ENCODE measurements at places on chromosomes 12 and 14.
A peak's percentile ranks its signal among the peaks of the same experiment; 100 is the strongest.

DNA sequence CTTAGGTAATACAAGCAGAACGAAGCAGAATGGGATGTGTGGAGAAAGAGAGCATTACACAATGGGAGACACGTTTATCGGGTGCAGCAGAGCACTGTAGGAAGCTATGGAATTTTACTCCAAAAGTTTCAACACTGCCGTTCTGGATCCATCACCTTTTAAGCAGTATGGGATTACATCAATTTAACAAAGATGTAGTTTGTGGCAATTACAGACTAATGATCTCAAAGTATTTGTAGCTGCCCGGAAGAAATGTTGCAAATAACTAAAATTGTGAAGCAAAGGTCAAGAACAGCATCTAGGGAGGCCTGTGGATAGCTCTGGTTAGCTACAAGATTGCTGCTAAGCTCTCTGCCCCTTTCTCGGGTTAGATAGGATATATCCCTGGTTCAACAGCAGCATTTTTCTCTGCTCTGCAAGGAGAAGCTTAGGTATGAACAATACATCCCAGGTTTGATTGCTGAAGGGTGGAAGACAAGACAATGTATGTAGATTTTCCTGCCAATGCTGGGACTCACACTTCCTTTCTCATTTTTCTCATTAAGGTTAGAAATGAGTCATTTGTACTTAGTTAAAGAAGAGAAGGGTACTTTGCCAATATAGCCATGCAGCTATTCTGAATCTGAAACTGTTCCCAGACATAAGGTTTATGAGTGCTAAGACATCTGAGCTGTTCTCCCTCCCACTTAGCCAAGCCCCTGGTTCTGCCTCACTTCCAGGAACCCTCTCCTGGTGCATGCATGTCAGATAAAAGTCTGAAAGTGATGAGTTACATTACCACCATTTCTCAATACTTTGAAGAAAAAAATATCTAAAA lies 75.0 kb upstream of the HIF1A start:
- peak; percentile 69 for DNase-seq

GRCh38 chr12:34291001-34291400 lies 268.7 kb downstream of the ALG10 start:
- no peak for DNase-seq

DNA sequence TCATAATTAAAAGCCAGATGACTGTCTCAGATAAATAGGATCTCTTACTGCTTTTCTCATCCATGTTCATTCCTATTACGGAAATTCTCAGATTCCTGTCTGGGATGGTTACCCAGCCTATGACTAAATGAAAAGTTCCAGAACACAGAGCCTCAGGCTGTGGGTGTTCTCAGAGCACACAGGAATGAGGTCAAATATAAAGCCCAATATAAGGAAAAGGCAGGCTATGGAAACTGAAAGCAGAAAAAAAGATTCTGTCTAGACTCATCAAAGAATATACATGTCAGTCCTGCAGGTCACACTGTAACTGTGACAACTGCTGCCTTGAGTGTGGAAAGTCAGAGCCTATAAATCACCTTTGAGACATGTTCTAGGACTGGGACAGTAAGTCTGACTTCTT lies 64.3 kb downstream of the DCAF5 start:
- no peak for DNase-seq

DNA sequence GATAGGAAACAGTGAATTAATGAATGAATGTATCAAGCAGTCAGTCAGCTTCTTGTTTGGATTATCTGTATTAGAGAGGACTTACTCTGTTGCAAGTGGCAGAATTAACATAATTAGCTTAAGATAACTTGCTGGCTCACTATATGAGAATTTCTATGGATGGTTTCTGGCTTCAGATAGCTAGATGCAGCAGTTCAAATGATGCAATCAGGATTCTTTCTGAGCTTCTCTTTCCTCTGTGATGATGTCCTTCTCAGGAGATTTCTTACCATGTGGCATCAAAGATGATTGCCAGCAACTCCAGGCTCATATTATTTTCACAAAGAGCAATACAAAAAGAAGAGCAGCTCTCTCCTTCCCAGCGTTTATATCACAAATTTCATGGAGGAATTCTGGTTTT lies 30.7 kb downstream of the FRMD6 start:
- DNase-seq, result no peak

GRCh38 chr12:39959467-39959866 lies 146.4 kb downstream of the SLC2A13 start:
- DNase-seq, result no peak

DNA sequence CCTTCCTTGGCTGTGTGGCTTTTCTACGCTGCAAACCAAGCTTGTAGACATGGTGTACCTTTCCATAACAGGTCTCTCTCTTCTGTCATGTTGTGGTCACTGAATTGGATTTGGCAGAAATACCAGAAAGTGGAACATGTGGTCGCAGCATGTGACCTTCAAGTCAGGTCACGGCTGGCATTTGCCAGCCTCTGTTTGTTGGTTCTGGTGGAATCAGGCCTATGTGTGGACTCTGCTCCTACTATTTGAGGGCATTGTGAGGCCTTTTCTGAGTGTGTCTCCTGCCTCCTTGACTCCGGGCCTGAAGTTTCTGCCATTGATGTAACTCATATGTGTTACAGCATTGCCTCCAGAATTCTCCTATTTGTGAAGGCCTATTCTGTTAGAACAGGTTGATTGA lies 116.7 kb downstream of the CACNA1C start:
- DNase-seq, result no peak

GRCh38 chr14:24695265-24696241 lies 61.6 kb upstream of the GZMB start:
- DNase-seq, result no peak

DNA sequence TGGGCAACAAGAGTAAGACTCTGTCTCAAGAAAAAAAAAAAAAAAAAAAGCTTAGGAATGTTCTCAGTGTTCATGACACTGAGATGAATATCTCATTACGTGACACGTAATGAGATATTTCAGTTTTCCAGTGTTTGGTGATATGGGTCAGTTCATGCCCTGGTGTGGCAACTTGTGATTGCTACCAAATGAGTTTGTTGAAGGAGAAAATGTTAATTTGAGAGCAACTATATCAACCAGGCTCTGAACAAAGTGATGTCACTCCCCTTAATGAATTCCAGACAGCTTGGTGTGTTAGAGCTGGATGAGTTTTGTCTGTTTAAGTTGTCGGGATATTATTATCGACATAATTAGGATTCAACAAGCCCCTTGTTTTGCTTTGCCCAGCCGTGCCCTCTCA lies 211.7 kb downstream of the DPF3 start:
- DNase-seq, result no peak

- no peak for DNase-seq
Measured at GRCh38 chr14:87067591-87067990, 925.4 kb downstream of the GALC start.

DNA sequence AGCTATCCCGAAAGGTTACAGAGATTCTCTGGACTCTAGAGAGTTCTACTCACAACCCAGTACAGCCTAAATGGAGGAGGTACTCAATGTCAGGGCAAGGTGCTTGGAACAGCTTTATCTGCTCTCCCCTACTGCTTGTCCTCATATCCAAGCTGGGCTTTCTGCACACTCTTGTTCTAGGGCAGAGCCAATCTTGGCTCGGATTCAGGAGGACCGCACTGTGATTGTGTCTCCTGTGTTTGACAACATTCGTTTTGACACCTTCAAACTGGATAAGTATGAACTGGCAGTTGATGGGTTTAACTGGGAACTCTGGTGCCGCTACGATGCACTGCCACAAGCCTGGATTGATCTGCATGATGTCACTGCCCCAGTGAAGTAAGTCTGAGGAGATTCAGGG lies 25.0 kb downstream of the GALNT8 start:
- no peak for DNase-seq

DNA sequence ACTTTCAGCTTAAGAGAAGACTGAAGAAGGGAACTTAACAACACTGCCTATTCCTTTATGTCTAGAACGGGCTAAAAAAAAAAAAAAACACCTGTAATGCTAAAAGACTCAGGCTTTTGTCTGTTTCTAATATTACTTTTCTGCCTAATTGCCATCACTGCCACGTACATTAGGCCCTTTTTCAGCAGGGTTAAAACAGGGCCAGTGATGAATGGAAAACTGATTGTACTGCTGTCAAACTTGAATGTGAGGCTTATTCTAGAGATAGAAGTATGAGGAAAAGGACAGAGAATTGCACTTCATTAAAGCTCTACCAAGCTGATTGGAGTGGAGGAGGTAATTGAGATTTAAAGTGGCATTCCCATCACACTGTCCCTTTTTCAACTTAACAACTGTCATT lies 535.8 kb downstream of the PRKD1 start:
- no peak for DNase-seq

- DNase-seq, result peak; percentile 1
Measured at GRCh38 chr14:96146131-96146771, 58.4 kb upstream of the BDKRB2 start.

- DNase-seq, result no peak
Measured at GRCh38 chr12:34287986-34288962, 266.0 kb downstream of the ALG10 start.

DNA sequence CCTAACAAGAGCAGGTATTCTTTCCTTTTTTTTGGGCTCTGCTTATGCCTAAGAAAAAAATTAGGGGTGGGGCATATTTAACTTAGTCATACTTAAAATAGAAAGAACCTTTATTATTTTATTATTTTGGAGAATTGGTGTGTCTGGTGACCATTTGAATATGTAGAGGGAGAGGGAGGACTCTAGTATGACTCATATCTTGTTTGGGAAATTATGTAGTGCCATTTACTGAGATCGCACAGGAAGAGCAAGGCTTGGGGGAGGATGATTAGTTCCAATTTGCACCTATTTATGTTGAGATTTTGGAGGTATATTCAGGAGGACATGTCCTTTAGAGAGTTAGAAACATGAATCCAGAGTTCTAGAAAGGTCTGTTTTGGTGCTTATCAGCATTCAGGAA lies 9.9 kb downstream of the ZNF410 start:
- DNase-seq, result no peak

DNA sequence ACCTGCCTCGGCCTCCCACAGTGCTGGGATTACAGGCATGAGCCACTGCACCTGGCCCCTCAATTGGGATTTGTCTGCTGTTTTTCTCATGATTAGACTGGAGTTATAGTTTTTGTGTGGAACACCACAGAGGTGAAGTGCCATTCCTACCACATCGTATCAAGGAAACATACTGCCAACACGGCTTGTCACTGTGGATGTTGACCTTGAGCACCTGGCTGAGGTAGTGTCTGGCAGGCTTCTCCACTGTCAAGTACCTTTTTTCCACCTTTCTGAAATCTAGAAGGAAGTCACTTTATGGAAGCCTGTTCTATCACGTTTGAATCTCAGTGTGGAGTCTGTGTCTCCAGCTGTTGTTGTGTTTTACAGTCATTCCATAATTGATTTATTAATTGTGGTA lies 21.4 kb upstream of the SEL1L start:
- DNase-seq, result no peak

DNA sequence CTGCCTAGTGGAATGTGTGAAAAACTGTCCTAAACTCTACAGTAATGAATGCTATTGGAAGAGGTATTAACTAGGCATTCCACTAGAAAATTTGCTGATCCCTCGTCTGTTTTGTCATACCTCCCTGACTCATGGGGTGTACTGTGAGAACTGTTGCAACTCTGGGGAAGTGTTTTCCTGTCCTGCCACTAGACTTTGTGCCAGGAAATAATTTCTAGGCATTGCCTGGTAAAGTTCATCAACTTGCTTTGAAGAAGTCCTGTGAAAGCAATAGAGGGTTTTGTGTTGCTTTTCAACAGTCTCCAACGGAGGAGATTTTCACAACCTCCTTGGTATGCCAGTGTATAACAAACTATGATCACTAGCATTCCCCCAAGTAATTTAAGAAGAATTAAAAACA lies 139.9 kb downstream of the AKAP6 start:
- no peak for DNase-seq

DNA sequence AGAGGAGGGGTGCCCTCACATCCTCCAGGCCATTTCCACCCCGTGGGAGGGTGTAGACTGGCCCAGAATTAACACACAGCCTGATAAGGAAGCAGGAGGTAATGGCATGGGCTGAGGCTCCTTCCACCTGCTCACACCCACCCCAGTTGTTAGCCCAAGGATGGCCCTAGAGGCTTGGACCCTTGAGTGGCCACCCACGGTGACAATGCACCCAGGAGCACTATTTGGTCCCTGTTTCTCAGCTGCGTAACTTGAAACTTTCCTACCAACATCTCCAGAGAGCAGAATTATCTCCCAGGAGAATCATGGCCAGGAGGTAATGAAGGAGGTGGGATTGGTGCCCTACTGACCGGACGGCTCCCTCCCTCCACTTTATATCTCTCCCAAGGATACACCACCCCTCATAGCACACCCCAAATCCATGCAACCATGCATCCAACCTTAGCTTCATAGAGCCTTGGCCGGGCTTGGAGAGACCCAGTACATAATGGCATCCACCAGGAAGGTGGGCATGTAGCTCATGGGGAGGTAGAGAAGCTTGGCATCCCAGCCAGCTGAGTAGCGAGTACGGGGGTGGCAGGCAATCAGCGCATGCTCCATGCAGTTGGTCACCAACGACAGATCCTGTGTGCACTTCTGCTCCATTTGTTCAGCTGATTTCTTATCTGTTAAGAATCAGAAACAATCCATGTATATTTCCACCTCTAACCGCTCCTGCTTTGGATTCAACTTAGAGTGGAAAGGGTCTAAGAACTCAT lies 5.6 kb downstream of the RDH16 start:
- no peak for DNase-seq

DNA sequence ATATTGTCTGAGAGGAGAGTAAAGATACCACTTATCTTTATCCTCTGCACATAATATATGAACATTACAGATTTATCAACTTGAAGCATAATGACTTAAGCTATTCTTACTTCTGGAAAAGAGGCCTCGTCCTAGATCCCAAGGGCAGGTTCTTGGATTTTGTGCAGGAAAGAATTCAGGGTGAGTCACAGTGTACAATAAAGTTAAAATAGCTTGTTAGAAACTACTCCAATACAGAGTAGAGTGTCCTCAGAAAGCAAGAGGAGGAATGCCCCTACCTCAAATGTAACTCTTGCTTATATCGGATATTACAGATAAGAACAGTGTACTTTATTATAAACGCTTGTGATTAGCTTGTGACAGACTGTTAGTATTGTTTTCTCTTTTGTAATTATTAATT lies 41.9 kb upstream of the ABCC9 start:
- DNase-seq, result no peak
